CD8-positive, alpha-beta memory T cell (primary cell): ENCODE measurements at places on chromosomes 6 and 20. TPM values are rescaled to one million over a fixed set of nuclear protein-coding genes. Genes with fewer than 3 reads are reported as not detected.

GRCh38 chr6:79421001-79421411 is 116.2 kb downstream of the LCA5 start:
- no peak for DNase-seq

DNA sequence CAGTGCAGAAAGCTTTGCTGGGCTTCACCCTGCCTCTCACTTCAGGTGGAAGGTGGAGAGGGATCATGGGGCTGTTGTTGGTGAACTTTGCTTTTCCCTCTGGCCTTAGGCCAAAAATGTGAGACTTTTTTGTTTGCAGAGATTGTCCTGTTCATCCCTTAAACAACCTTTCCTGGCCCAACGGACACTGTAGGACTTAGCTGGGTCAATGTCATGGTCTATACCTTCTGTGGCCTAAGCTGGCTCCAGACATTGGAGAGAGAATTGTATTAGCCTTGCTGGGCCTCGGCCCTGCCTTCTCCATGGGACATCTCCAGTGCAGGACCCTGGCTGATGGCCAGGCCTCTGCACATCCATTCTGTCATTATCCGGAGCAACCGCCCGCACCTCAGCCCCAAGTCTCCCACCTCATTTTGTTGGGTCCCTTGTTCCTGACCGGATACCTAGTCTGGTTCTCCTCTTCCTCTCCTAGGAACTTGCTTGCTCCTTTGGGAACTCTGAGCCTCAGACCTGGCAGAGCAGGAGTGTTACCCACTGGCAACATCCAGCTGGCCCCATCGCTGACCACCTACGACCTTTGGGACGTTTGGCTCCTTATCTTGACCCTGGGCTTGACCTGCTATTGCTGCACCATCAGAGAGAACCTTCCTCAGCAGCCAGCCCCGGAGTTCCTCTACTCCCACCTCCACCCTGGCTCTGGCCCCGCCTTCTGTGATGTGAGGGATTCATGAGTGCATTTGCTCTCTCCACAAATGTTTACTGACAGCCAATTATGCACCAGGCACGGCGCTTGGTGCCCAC is 128.2 kb downstream of the BANF2 start:
- DNase-seq = no peak

GRCh38 chr6:28311139-28311823 is 24.7 kb downstream of the ZSCAN31 start:
- no peak for DNase-seq

Gene BTN1A1
- total RNA-seq = 0.09 TPM

GRCh38 chr20:16017656-16018055 is 555.6 kb downstream of the KIF16B start:
- no peak for DNase-seq

- DNase-seq = no peak
These were observed 67.6 kb downstream of the NUDT3 start for GRCh38 chr6:34324738-34325444.

- peak; percentile 37 for DNase-seq
These were observed 684 bp downstream of the PAQR8 start for GRCh38 chr6:52362443-52363227.

GRCh38 chr20:50594591-50595432 is 84.6 kb downstream of the PTPN1 start:
- DNase-seq = no peak

GRCh38 chr6:128380891-128381290 is 139.5 kb downstream of the PTPRK start:
- DNase-seq = no peak

Gene SLC52A3
- not detected for total RNA-seq

DNA sequence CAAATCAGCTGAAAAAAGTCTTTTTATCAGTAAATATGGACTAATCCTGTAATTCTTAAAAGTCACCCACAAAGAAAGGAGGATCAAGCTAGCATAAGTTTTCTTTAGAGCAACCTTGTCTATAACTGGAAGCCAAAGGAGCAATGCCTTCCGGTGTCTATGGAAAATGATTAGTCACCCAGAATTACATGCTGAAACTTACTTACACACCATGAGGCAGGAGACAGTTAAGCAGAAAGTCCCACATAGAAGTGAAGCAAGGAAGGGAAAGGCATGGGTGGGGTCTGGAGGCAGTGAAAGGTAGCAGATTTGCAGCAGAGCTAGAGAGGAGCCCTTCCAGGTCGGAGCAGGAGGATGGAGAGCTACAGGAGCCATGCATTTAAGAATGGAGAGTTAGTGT is 153.7 kb upstream of the RIPOR2 start:
- DNase-seq = no peak

Gene TNFRSF6B
- total RNA-seq = not detected

DNA sequence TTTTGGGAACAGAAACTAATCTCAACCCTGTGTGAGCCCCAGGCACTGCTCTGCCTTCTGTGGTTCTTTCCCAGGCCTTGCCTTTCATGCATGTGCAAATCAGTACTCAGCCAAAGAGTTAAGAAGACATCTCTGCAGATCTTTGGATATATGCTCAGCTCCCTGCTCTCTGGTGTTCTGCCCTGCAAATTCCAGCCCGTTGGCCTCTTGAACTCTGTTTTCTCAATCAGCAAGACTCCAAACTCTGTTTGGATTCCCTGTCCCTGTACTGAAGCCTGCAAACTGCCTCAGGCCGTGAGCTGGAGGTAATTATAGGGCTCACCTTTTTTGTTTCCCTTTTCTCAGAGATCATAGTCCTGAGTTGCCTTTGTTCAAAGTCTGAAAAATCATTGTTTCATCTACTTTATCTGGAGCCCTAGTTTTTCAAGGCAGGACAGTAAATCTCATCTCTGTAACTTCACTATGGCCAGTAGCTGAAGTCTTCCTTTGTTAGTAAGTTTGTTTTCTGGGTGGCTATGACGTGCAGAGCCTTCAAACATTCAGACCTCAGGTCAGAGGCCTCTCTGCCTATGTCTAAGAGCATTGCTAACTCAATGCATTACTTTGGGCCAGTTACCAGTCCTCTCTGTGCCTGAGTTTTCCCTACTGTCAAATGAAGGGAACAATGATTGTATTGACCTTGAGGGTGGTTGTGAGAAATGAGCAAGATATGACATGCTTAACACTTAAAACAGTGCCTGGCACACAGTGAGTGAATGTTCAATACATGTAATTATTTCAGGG is 15.9 kb upstream of the MDFI start:
- DNase-seq = no peak

DNA sequence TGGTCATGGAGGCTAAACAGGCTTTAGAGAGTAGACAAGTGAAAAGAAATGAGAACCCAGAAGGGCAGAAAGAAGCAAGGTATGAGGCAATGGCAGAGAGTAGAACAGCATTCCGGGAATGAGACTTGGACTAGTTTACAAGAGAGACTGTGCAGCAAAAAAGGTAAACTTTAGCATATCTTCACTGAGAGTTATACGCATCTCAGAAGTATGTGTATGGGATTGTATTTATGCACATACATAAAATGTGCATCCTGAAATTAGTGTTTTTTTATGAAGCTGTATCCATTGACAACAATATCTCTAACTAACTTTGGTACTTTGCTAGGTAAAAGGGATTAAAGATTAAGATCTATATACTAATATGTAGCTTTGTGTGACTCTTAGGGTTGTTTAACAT is 753.6 kb downstream of the BCKDHB start:
- no peak for DNase-seq

Gene SGK2
- total RNA-seq = 0.24 TPM

GRCh38 chr20:20744170-20744725 is 31.8 kb upstream of the RALGAPA2 start:
- DNase-seq = no peak

GRCh38 chr6:15352845-15353244 is 107.0 kb downstream of the JARID2 start:
- no peak for DNase-seq

Gene OXT
- 0.79 TPM for total RNA-seq

Gene SLC35F1
- total RNA-seq = not detected

DNA sequence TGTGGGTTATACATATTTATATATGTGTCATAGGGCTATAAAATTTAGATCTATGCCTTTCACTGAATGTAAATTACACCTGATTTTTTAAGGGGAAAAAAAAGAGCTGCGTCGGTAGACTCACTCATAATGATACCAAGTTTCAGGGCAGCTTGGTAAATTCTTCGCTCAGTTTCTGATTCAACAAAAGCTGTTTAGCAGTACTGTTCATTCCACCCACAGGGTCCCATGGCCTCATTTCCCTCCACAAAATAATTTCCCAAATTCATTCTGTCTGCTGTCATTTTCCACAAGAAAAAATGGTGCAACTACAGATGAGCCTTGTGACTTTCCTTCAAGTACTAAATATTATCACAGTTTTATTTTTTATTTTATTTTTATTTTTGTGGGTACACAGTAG is 63.7 kb downstream of the PAK5 start:
- no peak for DNase-seq

DNA sequence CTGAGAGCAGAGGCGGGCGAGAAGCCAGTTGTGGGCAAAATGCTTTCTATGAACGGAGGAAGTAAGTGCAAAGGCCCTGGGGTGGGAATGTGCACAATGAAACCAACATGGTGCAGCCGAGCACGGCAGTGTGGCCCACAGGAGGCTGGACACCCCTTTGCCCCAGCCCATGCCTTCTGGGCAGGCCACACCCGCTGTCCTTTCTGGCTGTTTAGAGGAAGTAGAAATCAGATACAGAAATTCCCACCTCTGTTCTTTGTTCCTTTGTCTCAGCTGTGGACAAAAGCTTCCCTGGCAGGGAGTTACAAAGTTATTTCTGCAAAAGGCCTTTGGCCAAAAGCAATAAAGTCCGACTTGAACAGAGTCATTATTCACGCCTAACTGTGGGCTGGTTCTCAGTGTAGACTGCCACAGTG is 11.9 kb downstream of the SULF2 start:
- no peak for DNase-seq

GRCh38 chr6:69866351-69866769 is at the start of gene COL19A1:
TSS of gene COL19A1 (plus strand) at chr6:69866556. CDS start at chr6:69879568, 13,012 bp downstream.
- peak; percentile 47 for DNase-seq

- DNase-seq = peak; percentile 87
These were observed 37.0 kb downstream of the SYTL3 start for GRCh38 chr6:158686791-158687381.

- no peak for DNase-seq
These were observed 1.4 kb upstream of the ULBP3 start for GRCh38 chr6:150070236-150070818.

- no peak for DNase-seq
These were observed 42.6 kb downstream of the NCOA3 start for GRCh38 chr20:47544240-47544639.

DNA sequence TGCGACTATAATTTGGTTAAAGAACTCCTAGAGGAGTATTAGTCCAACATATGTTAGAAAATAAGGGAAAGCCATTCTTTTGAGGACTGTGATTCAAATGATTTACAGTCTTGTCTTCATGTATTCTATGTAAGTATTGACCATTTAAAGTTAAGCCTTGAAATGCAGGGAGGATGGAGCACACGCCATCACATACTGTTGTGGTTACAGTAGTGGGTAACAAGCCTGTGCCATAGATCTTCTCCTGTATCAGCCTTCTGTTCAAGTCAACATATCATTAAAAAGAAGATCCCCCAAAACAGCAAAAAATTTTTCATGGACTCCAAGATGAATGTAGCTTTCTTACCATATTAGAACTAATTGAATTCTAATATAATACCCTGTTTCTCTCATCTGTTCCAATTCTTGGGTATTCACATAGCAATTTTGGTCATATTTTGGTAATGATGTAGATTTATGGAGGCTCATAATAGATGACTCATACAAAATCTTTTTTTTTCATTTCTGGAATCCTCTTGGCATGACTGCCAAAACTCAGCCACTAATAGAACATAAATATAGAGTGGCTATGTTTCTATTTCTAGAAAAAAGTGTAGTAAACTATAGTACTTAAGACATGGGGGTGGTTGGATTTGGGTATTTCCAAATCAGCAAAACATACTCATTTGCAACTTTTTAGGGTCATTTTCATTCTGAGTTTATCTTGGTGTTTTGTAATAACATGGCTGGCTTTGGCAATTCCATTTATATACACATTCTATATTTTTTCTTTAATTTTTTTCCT is 413.5 kb downstream of the BCKDHB start:
- no peak for DNase-seq

Gene ARFGEF2
- total RNA-seq = 36.6 TPM

Gene LGSN
- total RNA-seq = not detected

Gene RSPO3
- total RNA-seq = not detected

Gene FAM217A
- total RNA-seq = not detected

- no peak for DNase-seq
These were observed 117.5 kb upstream of the SAMD5 start for GRCh38 chr6:147390909-147391536.

DNA sequence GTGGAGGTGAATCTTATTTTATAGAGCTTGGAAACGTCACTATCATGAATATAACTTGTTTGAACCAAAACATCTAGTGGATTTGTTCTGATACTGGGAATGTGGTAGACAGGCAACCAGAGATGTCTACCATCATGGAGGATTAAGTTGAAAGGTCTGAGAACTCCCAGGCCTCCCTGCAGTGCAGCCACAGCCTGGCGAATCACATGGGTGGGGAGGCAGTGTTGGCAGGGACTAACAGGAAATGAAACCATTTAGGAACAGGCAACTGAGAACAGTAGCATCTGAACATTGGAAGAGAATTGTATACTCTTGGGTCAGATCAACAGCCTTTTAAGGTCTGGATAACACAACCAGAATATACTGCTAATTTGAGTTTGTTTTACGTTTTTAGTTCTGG is 22.3 kb upstream of the CEP162 start:
- no peak for DNase-seq

GRCh38 chr20:35166242-35166830 is 5.5 kb upstream of the PROCR start:
- DNase-seq = no peak

- no peak for DNase-seq
These were observed 111.0 kb downstream of the TFAP2A start for GRCh38 chr6:10303608-10304506.

GRCh38 chr6:11432713-11433450 is 104.7 kb upstream of the TMEM170B start:
- DNase-seq = no peak

Gene NOTCH4
- 1.3 TPM for total RNA-seq

Gene MYL9
- not detected for total RNA-seq

GRCh38 chr6:21748343-21749056 is 154.9 kb downstream of the SOX4 start:
- no peak for DNase-seq

Gene DEF6
- 73.0 TPM for total RNA-seq

Gene CDK5RAP1
- 46.4 TPM for total RNA-seq

DNA sequence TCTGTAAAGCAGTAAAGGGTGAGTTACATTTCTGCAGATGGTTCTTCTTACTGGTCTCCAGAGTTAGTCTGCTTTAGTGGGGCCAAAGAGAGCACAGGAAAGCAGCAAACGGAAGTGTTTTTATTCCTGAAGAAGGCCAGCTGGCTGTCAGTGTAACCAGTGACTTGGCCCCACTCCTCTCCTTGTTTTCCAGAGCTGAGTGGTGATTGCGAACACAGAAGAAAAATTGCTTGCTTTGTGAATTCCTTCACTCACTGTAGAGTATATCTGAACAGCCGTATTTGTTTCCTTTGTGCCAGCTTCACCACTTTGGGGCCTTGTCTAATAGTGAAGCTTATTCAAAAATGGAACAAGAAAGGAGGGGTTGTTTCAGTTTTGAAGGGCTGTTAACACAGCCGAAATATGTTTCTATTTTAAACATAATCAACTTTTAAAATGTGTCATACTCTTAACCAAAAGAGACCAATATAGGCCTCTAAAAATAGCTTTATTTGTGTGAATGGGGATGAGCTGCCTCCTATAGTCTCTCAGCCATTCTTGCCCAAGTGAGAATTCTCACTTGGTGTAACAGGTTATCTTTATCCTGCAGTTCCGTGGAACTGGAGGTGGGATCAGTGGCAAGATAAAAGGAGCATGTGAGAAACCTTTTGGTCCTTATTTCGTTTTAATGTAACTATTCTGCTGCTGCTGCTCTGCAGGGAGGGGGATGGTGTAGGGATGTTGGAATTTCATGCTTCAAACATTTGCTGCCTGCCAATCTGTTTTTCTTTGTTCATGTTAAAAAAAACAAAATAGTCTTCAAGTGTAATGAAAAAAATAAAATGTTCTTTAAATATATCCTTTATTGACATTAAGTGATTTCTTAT is 37.8 kb downstream of the ZC2HC1B start:
- no peak for DNase-seq
